ENCODE measurements at places on chromosomes 3 and 15.

- no peak for DNase-seq
These were observed 100.1 kb upstream of the PLSCR5 start for GRCh38 chr3:146705225-146705624.

GRCh38 chr3:29453284-29454001, 172.6 kb downstream of the RBMS3 start:
- DNase-seq: no peak

GRCh38 chr15:75921732-75922703, 18.3 kb downstream of the FBXO22 start:
- peak; percentile 60 for DNase-seq

DNA sequence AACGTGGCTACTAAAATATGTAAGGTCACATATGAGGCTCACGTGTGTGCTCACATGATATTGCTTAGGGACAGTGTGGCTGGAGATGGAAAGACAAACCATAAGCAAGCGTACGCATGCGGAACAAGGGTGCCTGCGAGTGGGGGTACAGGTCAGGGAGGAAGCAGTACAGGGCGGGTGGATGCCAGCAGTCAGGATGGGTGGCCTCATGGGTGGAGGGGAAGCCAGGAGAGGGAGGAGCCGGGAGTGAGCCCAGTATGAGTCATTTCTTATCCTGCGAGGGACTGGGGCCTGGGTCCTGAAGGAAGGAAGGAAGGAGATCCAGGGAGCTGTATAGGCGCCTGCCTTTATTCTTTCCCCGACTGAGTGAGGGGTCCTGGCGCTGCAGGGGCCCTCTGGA, 42.0 kb upstream of the CGNL1 start:
- peak; percentile 22 for DNase-seq

DNA sequence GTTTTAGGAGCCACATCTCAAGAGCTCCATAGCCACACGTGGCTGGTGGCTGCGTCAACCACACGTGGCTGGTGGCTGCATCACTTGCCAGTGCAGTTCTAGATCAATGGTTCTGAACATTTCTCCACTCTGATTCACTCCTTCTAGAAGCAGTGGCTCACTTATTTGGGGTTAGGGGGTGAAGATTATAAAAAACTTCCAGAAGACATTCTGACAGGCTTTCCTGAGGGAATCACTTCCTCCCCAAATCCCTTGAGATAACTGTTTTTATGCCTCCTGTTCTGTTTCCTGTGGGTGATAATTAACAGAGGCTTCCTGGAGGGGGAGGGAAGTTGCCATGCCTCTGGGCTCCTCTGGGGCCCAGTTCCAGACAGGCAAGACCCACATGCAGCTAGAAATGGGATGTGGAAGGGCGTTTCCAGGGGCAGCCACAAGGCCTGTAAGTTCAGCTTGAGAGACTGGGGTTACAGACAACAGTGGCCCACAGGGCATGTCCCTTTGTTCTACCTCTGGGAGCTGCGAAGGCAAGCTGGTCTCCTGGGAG, 23.6 kb downstream of the HEG1 start:
- no peak for DNase-seq

DNA sequence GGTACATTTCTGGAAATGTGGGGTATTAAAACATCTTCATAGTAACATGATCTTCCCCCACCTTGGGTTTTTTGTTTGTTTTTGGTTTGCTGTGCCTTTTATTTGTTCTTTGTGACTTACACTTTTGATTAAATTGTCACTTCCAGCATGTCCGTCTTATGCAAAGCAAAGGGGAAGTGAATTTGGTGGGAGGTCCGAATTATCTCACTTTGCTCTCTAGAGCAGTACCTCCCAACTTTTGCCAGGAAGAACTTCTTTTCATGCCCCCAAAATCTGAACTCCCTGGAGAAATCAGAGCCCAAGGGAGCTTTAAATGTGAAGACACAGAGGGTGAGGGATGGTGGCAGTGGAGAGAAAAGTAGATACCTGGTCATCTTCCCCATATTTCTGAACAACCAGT, 173.1 kb downstream of the IL5RA start:
- no peak for DNase-seq

GRCh38 chr15:73717206-73717605, 33.0 kb downstream of the CD276 start:
- no peak for DNase-seq

DNA sequence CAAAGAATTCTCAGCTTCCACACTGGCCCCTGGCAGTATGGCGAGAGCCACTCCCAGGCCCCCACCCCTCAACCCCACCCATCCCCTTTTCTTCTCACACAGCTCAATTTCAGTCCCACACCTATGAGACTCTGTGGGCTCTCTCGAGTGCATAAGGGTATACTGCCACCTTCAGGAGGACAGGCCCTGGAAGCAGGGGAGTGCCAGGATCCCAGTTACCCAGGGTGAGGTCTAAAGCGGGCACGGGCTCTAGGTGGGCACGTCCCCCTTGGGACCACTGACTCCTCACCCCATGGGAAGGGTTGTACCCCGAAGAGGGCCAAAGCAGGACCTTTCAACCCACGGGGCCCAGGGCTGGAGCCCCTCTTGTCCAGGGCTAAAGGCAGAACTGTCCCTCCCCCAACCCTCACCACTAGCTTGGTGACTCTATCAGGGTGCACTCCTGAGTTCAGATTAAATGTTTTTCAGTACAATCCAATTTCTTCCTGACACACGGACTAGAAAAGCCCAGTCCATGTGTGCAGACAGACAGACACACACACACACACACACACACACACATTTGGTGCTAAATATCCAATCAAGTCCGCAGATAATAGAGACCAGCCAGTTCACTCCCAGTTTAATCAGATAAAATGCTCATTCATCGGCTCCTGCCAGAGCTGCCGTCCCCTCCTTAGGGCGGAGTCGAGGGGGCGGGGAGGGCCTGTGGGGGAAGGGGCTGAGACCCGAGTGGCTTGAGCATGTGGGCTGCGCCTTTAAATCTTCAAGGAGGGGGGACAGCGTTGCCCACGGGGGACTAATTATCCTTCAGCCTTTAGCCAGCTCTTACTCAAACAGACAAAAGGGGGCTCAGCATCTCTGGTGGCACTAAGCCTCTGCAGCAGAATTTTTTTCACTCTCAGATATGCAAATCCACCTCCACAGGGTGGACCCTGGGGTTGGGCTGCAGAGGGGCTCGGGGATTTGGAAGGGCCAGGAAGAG, 59.3 kb downstream of the CYP11A1 start:
- peak; percentile 58 for DNase-seq

DNA sequence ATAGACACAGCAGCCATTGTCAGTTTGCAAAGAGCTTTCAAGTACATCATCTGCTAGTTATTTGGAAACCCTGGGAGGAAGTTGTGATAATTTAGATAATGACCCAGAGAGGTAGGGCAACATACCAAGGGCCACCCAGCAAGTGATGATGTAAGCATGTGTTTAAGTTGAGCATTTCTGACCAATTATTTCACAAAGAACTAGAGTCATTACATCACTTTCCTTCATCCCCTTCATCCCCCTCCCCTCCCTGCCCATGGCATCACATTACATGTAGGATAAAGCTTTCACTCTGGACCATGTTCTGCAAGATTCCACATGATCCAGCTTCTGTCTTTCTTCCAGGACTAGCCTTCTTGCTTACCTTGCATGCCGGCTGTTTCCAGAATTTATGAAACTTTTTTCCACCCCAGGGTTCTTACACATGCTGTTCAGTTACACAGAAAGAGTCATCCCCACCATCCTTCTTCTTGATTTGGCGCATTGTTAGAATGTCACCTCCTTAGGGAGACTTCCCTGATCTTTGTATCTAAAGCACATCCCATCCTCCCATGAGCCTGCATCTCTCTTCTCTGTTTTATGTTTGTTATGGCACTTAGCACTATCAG, 71.3 kb downstream of the PTPRG start:
- no peak for DNase-seq

DNA sequence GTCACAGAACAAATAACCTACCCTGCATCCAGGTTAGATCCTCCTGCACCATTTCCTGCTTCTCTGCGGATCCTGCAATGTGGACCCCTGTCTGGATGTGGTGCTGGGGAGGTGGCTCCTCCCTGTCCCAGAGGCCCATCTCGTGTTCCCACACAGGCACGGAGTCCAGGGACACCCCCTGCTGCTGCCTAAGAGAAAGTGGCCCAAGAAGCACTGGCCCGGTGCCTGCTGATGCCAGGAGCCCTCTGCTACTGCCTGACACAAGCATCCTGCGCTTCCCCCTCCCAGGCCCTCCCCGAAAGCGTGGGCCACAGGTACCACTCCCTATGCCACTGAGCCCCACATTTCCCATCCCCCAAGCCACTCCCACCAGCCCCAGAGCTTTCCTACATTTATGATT, 48.6 kb downstream of the ZNF445 start:
- no peak for DNase-seq

GRCh38 chr15:64949383-64950186, 37.9 kb downstream of the ANKDD1A start:
- DNase-seq: no peak

DNA sequence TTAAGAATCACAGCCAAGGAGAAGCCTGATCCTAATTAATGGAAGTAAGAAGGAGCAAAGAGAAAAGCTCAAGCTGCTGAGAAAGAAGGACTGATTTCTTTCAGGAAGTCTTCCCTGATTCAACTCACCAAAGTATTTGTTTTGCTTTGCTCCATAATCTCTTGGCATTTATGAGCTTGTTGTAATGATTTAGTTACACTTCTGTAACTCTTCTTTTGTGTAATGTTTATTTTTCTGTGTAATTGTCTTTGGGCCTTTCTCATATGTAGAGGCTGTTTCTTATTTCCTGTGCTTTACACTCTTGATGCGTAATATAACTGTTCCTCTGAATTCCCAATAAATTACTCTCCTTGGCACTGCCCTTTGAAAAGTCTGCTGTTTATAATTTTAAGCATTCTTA, 80.0 kb downstream of the COL6A5 start:
- DNase-seq: no peak

All from fibroblast of lung (primary cell).